Activated CD4-positive, alpha-beta memory T cell treated with anti-CD3 and anti-CD28 coated beads, Interleukin-2, amount 10 ng/mL, durations not matched to agents 7 days and 5 days (primary cell): ENCODE measurements at places on chromosomes 5 and 9. TPM values are rescaled to one million over a fixed set of nuclear protein-coding genes. Genes with fewer than 3 reads are reported as not detected.

The OLFM1 gene
- not detected for total RNA-seq

The SCGB3A1 gene
- total RNA-seq, result not detected

The RORB gene
- 0.13 TPM for total RNA-seq

The GAPVD1 gene
- 47.7 TPM for total RNA-seq

The CXCL14 gene
- not detected for total RNA-seq

The ADAMTS12 gene
- total RNA-seq, result not detected

DNA sequence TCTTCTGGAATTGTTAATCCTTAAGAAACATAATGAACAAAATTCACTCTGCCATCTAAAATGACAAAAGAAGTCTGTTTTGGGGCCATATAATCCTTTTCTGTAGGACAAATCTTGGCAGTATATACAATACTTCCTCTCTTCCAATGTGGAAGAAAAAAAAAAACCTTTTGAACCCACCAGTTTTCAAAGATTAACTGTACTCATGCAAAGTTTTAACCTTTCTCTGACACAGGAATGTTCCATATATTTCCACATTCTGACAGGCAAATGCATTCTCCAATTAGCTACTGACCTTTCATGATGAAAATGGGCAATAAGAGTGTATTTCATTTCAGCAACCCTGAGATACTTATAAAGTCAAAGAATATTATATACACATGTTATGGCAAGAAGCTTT, 65.4 kb downstream of the RNF130 start:
- DNase-seq, result no peak

GRCh38 chr5:5116956-5117355, 23.2 kb upstream of the ADAMTS16 start:
- DNase-seq, result no peak

DNA sequence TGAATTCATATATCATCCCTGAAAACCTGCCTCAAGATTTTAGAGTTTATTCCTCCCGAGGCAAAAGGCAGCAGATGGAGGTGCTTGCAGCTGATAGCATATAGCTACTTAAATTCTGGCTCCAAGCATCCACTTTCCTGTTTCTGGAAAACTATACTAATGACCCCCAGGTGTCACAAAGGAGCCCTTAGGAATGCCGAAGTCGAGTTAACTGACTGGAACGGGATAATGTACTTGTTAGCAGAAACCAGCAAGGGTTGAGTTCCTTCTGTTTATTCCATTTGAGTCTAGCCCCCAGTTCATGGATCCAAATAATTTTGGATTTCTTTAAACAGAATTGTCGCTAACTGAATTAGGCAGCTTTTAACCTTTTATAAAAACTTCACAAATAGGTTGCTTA, 44.5 kb downstream of the PTTG1 start:
- no peak for DNase-seq

- DNase-seq, result no peak
These were observed 84.8 kb downstream of the DAP start for GRCh38 chr5:10676224-10676623.

GRCh38 chr5:65790371-65791163, 68.6 kb downstream of the NLN start:
- DNase-seq, result no peak

- no peak for DNase-seq
These were observed 17.7 kb downstream of the LPAR1 start for GRCh38 chr9:111020594-111020993.

DNA sequence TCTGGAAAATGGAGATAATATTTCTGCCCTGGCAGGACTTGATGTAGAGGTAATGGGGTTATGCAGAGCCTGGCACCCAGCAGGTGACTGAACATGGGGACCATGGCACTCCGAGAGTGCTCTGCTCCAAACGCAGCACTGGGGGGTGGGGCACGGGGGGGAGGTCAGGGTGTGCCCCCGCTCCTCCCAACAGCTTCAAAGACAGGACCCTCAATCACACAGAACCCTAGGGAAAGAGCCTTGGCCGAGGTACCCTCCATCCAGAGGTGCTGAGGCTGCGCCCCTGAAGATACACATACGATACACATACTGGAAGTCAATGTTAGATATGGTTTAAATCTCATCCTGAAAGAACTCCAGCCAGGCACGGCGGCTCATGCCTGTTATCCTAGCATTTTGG, 26.6 kb upstream of the CEP72 start:
- DNase-seq, result no peak

- DNase-seq, result no peak
These were observed 1429.8 kb upstream of the CDH9 start for GRCh38 chr5:28468166-28468565.

DNA sequence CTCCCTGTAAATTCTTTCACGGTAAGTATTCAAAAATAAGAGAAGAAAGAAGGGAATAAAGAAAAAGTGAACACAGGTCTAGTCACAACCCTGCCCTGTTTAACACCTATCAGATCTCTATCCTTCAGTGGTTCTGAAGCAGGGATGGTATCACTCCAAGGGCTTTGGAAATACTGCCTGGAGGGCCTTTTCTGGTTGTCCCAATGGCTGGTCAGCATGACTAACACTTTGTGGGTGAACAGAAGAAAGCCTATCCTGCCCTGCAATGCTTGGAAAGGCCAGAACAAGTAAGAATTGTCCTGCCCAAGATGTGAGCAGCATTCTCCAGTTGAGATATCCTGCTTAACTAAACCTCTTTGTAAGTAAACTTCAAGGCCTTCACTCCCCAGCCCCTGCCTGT, 124.9 kb downstream of the TMEM167A start:
- DNase-seq, result no peak

- no peak for DNase-seq
These were observed 26.6 kb downstream of the MRPL22 start for GRCh38 chr5:154967421-154968024.

- no peak for DNase-seq
These were observed 219.8 kb downstream of the SLIT3 start for GRCh38 chr5:169081000-169081724.

DNA sequence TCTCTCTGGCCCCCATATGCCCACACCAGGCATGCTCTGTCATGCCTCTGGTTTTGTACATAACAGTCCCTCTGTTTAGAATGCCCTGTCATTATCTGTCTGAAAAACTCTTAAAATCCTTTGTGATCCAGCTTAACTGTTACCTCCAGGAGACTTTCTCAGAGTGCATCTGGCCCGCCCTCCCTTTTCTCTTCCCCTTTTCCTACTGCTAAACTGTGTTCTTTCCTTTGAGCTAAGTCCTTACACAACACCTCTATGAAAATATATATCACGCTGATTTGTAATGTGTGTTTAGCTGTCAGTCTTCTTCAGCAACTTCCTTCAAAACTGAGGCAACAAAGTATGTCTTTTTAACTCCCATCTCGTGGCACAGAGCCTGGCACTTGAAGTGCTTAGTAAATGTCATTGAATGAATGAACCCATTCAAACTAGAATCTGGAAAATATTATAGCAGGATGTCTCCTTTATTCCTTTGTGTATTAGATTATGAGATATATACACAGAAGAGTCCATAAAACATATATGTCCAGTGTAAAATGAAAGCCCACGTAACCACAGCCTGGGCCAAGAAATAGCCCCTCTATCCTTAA, 166.2 kb upstream of the KLF9 start:
- no peak for DNase-seq
